Central memory CD4-positive, alpha-beta T cell (primary cell): ENCODE measurements at places on chromosomes 2 and 18.

GRCh38 chr2:239027391-239028252 is 179.7 kb downstream of the TWIST2 start:
- no peak for DNase-seq

GRCh38 chr18:7329016-7329415 is 98.1 kb downstream of the LRRC30 start:
- no peak for DNase-seq

DNA sequence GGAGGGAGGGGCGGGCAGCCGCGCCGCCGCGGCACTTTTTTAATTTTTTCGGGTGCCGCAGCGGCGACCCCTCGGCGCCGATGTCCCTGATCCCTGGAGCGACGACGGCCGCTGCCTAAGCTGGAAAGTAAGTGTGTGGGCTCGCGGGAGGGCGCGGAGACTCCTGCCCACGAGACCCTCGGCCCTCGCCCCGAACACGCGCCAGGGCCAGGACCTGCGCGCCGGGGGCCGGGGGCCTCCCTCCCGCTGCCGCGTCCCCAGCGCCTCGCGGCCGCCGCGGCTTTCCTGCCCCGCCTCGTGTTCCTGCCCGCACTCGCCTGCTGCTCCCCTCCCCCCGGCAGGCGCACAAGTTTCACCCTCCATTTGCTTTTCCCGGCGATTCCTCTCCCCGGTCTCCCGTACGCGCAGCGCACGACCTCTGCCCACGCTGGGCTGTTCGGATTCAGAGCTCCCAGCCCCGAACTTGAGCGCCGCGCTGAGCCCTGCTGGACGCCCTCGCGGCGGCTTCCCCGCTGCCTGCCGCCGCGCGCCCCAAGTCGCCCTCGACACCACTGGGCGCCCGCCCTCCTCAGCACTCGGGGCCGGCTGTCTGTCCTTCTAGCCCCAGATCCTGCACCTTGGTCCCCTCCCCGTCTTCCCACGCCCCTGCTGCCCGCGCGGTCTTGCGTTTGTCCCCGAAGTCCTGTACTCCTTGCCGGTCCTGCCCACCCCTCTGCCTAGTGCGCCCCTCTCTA is 507 bp downstream of the PKP4 start:
- DNase-seq = peak; percentile 59

- DNase-seq = no peak
Measured at GRCh38 chr2:39558906-39559305, 106.8 kb upstream of the TMEM178A start.
